ENCODE measurements at places on chromosomes 5 and 9.

DNA sequence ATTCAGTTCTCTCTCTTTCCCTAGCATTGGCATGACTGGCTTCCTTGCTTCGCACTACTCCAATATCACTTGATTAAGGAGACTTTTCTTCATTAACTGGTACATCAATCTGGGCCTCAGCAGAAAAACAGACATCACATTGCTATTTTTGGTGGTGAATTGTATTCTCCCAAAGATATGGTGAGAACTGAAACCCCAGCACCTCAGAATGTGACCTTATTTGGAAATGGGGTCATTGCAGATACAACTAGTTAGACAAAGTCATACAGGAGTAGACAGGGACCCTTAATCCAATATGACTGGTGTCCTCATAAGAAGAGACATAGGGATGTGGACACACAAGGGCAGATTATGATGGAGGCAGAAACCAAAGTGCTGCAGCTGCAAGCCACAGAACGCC, 7.5 kb upstream of the RAD23B start:
- DNase-seq = no peak

DNA sequence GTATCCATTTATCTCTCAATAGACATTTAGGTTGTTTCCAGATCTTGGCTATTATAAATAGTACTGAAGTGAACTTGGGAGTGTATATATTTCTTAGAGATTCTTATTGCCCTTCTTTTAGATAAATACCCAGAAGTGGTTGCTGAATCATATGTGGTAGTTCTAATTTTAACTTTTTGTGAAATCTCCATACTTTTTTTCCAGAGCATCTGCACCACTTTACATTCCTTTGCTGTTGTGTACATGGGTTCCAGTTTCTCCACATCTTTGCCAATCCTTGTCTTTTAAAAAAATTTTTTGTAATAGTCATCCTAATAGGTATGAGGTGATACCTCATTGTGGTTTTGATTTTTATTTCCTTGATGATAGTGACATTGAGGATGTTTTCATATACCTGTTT, 303.7 kb downstream of the CCDC171 start:
- peak; percentile 73 for DNase-seq

GRCh38 chr9:34540827-34541226, 18.0 kb upstream of the ENHO start:
- peak; percentile 47 for DNase-seq

DNA sequence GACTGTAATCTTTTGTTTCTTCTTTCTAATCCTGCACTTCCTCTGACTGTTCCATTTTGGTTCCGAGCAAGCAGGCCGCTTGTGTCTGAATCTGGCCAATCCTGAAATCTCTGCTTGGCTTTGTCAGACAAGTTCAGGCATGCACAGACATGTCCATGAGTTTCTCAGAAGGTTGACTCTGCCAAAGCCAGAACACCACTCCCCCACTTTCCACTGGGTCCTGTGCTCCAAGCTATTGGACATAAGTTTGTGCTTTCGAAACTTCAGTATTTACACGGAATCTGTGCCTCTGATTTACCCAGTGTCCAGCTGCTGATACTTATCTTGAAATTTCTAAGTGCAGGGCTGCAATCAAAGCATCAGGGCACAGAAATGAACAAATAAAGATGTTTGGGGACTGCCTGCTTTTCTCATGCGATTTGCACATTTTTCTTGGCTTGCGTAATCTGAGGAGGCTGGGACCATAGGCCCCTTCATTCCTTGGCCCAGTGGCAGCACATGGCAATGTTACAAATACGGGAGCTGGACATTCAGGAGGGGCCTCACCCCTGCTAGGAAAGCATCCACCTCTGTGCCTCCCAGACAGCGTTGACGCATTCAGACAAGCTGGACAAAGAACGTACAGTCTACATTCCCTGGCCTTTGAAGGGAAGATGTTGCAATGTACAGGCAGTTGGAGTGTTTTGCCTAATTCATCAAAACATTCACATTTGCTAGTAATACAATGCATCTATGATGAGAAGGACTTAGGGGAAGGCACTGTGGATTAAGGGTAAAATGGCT, 209.2 kb upstream of the PAPPA start:
- DNase-seq = peak; percentile 100

DNA sequence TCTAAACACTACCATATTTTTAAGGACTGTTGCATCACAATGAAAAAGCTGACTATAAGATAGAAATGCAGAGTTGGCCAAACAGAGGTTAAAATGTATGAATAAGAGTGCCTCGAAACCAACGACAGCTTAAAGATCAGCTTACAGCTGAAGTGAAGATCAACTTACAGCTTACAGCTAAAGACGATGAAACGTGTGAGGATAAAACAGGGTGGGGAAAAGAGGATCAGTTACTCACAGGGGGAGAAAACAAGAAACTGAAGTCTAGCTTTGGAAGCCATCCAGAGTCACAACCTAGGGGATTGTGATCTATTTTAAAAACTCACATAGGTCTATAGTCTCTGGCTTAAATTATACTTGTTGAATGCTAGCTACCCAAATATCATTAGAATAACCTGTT, 220.0 kb downstream of the SNCAIP start:
- no peak for DNase-seq

- peak; percentile 12 for DNase-seq
Observed at GRCh38 chr9:89109666-89110065, 69.0 kb downstream of the SHC3 start.

GRCh38 chr9:113957821-113958341, 81.8 kb downstream of the ZNF618 start:
- DNase-seq = peak; percentile 90

GRCh38 chr9:76013809-76014208, 123.3 kb downstream of the PCSK5 start:
- no peak for DNase-seq

DNA sequence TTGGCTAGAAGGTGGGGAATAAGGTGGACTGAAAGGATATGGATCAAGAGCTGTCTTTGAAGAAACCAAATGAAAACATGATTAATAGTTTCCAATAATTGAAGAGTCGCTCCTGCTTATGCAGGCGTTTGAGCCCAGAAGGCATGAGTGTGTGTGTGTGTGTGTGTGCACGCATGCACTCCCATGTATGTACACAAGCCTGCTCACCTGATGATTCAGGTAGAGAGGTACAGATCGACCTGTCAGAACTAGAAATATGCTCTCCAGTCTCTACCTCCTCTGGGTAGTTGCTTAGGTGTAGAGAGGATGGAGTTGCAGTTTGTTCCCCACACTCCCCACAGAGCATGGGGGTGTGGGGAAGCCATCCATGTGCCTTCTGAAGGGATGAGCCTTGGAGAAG, 1.1 kb upstream of the FGF1 start:
- no peak for DNase-seq

- DNase-seq = no peak
Observed at GRCh38 chr5:106797996-106798395, 872.7 kb downstream of the EFNA5 start.

DNA sequence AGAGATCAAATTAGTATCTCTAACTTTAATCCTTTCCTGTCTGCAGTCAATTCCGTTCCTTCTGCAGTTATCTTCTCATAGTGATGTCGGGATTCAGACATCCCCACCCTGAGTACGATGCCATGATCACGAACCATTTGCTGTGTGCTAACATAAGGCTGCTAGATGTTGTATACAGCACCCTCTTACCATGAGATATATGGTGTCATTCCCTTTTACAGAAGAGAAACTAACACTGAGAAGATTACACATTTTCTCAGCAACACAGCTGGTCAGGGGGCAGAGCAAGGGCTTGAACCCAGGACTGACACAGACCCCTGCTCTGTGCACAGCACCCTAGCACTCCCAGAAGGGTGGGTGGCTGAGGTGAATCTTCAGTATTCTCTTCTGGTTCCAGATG, 46.9 kb upstream of the HSD17B4 start:
- DNase-seq = no peak

GRCh38 chr9:18639911-18640310, 166.0 kb downstream of the ADAMTSL1 start:
- no peak for DNase-seq
